Activated naive CD8-positive, alpha-beta T cell treated with anti-CD3 and anti-CD28 coated beads, Interleukin-2, amount 50 U/mL, for 16 hours (primary cell): ENCODE measurements at places on chromosomes 2 and 18.

GRCh38 chr2:23478933-23479683 is 94.1 kb downstream of the KLHL29 start:
- DNase-seq = no peak

DNA sequence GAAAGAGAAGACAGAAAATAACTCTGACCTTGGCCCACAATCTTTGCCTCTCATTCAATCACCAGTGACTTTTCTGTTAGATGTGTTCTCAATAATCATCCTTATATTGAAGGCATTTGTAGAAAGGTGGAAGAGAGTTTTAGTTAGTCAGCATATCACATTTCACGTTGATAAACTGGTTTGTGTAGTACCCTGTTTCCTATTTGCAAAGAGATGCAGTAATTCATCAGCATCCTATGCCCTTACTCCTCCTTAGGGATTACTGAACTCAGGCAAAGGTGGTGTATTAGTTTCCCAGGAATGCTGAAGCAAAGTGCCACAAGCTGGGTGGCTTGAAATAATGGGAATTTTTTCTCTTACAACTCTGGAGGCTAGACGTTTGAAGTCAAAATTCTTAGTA is 145.0 kb downstream of the SPP2 start:
- no peak for DNase-seq

DNA sequence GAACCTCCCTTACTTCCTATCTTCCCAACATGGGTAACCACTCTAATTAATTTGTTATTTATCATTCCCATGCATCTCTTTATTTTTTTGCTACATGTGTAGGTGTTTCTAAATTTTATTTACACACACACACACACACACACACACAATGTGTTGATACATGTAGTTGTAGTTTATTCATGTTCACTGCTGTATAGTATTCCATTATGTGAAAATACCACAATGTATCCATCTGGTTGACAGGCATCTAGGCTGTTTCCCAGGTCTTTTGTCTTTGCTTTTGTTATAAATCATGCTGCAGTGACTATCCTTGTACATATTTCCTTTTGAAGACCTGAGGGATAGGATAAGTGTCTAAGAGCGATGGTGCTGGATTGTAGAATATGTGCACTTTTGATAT is 59.7 kb downstream of the ACAA2 start:
- no peak for DNase-seq

GRCh38 chr2:100260712-100261620 is 61.3 kb downstream of the LONRF2 start:
- DNase-seq = no peak

- DNase-seq = no peak
These were observed 72.0 kb downstream of the STRADB start for GRCh38 chr2:201523506-201523905.

- no peak for DNase-seq
These were observed 588 bp downstream of the TMEM214 start for GRCh38 chr2:27033253-27033852.

DNA sequence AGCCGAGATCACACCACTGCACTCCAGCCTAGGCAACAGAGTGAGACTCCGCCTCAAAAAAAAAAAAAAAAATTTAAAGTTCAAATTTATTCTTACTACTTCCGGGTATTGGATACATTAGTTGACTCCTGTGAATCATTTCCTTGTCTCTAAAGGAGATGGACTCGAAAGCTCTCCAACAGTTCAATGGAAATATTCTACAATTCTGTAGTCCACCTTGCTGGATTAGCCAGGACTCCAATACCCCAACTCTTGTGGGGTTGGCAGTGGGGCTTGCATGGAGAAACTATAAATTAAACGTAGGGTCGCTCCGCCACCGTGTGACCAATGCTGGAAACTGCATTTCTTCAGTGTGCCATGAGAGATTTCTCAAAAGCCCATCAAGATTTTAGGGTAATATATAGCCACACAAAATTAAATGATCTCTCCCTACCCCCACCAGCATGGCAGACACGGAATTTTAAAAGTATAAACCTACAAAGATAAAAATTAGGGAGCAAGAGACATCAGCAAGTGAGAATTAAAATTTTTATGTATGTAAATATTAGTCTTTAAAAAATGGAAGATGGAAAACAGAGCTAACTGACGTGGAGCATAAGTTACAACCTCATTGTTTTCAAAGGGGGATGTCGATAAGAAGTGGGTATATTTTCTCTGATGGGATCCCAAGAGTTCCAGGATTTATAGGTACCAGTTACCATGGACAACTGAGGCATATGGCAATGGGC is 27.8 kb upstream of the GAREM2 start:
- DNase-seq = peak; percentile 20

DNA sequence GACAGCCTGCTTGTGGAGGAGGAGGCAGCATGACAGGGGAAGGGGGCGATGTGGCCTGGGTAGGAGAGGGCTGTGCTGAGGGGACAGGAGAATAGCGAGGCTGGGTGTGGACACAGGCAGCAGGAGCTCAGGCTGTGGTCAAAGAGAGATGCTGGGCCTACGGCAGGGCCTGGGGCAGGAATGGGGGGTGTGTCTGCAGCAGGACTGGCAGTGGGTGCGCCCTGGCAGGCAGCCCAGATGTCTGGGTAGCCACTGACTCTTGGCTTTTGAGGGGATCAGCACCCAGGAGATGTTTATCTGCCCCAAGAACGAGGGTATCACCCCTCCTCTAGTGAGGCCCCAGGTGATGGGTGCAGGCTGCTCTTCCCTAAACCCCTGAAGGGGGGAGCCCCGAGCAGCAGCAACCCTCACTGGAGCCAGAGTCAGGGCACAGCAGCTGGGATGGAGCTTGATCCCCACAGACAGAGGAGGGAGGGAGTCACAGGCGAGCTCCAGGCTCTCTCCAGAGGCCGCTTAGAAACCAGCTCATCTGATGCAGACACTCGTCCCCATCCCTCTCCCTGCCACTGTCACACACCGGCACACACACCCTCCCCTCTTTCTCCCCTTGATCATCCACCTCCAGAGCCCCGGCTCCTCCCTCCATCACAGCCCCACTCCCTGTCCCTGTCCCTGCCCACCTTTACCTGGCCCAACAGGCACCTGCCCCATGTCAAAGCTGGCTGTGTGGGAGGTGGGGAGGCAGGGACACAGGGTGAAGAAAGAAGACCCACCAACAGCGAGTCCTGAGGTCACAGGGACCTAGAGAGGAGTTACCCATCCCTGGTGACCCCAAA is 29.8 kb upstream of the TNS1 start:
- no peak for DNase-seq

DNA sequence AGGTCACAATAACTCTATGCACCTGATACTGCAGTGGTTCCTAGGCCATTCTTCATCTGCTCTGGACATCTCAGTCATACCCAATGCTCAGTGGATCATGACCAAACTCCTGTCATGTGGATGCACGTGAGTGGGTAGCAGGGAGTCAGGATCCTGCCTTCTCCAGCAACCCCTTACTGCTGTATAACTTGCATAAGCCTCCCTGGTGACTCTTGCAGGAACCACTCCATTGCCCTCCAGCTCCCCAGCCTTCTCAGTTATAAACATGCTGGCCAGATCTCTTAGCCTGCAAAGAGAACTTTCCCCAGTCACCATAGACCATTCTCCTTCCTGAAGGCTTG is 98.6 kb upstream of the ZNF397 start:
- DNase-seq = no peak

DNA sequence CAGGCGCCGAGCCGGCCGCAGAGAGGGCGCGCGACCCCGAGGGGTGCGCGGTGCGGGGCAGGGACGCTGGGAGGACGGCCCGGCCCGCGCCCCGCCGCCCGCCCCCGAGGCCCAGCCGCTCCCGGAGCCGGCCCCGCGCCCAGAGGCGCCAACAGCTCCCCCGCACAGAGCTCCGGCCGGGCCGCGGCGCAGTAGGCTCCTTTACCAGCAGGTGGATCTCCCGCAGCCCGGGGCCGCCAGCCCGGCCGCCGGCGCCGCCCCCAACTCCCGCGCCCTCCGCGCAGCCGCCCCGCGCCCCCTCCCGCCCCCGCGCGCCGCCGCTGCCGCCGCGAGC is 258 bp downstream of the MGAT4A start:
- peak; percentile 25 for DNase-seq

DNA sequence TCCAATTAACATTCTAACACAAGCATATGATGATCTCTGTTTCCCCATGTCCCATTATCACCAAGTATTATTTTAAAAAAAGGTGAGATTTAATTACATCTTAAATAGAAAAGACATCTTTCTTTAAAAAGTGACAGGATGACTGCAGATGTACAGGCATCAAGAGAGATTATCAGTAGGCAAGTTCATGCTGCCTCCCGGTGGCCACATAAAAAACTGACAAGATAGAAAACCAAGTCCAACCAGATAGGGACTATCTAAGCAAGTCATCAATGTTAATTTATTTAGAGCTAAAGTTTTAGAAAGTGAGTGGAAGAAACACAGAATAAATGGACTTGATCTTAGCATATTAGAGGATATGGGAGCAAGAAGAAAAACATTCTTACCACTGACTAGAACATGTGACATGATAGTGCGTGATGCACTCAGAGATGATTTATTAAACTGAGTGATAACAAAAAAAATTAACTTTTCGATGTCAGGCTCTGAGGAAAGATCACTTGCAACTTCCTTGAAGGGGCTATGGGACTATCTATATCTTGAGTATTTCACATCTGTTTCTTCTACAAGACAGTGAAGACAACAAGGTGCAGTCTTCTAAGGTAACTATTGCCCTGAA is 5.4 kb upstream of the TDRD15 start:
- no peak for DNase-seq

- DNase-seq = no peak
These were observed 1413.3 kb downstream of the LRP1B start for GRCh38 chr2:140717481-140717880.

DNA sequence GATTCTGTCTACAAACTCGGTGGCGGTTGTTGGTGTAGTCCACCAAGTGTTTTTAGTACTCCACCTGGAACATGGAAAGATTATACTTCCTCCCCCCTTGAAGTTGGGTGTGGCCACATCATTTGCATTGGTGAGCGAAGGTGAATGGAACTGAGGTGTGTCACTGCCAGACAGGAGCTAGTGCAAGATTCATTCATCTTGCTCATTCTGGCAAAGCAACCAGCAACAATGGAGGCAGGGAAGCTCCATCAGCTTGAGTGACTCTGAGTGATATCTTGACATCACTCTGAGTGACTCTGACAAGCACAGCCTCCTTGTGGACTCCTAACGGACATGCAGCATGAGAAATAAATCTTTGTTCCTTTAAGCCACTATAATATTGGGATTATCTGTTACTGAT is 54.7 kb upstream of the SLC1A4 start:
- no peak for DNase-seq

GRCh38 chr2:64982311-64982857 is 6.8 kb upstream of the SLC1A4 start:
- DNase-seq = no peak

GRCh38 chr18:49013291-49013691 is 62.5 kb upstream of the SMAD7 start:
- DNase-seq = no peak

DNA sequence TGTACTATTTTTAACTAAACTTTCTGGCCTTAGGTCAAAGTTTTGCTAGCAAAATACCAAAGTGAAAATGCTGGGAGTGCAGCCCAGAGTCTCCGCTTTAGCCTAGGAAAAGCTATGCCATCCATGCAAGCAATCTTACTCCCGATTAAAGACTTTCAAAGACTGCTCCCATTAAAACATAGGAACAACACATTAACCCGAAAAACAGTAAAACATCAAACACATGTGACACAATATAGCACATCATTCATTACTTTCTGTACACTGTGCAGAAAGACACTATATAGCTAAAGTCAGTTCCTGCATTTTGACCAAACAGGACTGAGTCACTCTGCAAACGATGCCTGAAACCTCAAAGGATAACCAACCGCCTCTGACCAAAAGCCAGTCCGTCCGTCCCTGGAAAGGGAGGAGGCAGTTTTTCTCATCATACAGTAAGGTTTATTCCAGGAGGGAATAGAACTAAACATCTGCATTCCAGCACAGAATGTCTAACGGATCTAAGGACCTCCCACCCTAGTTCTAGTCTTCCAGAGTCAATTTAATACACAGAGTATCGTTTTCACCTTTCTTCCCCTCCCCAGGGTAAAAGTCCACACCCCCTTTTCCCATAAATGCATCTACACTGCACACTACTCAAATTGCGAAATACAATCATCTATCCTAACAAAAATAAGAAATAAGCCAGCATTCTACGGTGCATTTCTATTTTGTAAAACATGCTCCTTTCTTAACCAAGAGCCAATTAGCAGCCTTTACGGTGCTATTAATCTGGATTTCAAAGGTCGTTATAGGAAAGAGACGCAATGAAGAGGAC is 1.7 kb downstream of the ROCK2 start:
- no peak for DNase-seq

GRCh38 chr2:148209603-148210002 is 188.7 kb downstream of the MBD5 start:
- DNase-seq = no peak

GRCh38 chr2:146916914-146917313 is 927.9 kb upstream of the ACVR2A start:
- DNase-seq = no peak

GRCh38 chr2:132422736-132423135 is 6.1 kb downstream of the GPR39 start:
- DNase-seq = no peak
